ENCODE measurements at places on chromosomes 7 and 10.

DNA sequence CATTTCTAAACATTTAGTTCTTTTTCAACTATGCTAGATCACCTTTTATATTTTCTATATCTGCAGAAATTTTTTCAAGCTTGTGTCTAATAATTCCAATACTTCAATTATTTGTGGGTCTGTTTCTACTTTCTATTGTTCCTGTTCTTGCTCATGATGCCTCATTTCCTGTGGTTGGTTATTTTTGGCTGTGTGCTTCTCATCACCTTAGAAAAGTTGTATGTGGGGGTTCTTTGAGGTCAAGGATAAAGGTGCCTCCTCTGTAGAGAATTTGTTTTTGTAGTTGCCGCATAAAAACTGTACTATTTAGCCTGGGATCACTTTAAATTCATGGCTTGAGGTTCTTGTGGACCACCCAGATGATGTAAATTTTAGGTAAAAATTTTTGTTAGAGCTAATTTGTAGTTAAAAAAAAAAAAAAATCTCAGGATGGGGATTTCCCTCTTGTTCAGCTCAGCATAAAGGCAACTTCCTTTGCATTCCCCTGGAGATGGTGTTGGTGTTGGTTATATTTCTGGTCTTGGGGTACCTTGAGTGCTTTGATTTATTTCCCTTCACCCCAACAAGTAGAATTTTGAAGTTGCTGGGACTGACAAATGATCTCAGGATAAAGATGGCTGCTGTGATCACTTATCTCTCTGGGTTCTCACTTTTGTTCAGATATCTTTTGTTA lies 27.0 kb upstream of the JAZF1 start:
- H3K27ac ChIP-seq, result no peak overlapping the region
- H3K4me3 ChIP-seq, result peak overlapping the region; percentile 14
- peaks cover 4% of the 10 kb centered on the region for H3K36me3 ChIP-seq
- DNase-seq, result peak; percentile 3
- H3K4me1 ChIP-seq, result peaks cover 45% of the 10 kb centered on the region

DNA sequence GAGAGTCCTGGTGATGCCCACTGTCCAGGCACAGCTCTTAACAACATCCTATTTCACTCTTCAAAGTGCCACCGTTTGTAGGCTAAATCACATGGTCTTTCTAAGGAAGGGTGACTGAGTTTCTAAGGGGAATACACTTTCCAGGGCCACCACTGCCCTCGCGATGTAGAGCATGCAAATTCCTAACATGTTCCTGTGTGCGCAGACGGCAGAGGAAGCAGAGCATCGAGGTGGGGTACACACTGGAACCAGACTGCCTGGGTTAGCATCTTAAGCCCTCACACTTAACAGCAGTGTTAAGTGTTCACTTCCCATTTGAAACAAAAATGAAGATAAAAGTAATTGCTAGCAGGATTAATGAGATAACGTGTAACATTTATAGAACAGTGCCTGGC lies 3.0 kb downstream of the VOPP1 start:
- H3K4me1 ChIP-seq, result peaks cover 86% of the 10 kb centered on the region
- DNase-seq, result no peak
- H3K27ac ChIP-seq, result peak overlapping the region; percentile 82
- peak overlapping the region; percentile 99 for H3K4me3 ChIP-seq

- H3K36me3 ChIP-seq, result no peaks in the 10 kb centered on the region
- no peak overlapping the region for H3K27ac ChIP-seq
- no peak overlapping the region for H3K4me3 ChIP-seq
- H3K4me1 ChIP-seq, result no peaks in the 10 kb centered on the region
Observed at GRCh38 chr7:90625562-90625961, 29.4 kb downstream of the CDK14 start.

- H3K27ac ChIP-seq, result peak overlapping the region; percentile 9
- DNase-seq, result no peak
- H3K27me3 ChIP-seq, result no peaks in the 10 kb centered on the region
- H3K36me3 ChIP-seq, result peaks cover 3% of the 10 kb centered on the region
- H3K4me3 ChIP-seq, result no peak overlapping the region
Observed at GRCh38 chr10:92267343-92267742, 23.5 kb downstream of the CPEB3 start.

DNA sequence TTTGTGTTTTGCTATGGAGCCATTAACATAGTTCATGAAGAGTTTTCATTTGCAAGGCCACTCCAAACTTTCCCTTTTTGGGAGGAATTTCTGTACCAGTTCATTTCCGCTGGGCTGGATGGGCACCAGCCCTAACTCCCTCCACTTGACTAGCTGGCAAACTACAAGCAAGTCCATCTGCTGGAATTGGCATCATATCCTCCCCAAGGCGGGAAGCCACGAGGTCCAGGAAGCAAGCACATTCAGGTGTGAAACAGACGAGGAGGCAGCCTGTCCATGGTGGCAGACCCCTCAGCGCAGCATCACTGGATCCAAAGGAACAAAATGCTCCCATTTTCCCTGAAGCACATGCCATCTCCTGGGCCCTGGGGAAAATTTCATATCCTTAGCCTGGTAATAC lies 125.8 kb downstream of the ABLIM1 start:
- peaks cover 21% of the 10 kb centered on the region for H3K4me1 ChIP-seq
- H3K4me3 ChIP-seq, result no peak overlapping the region
- H3K27me3 ChIP-seq, result no peaks in the 10 kb centered on the region
- H3K27ac ChIP-seq, result no peak overlapping the region

GRCh38 chr7:1659696-1660095 lies 10.4 kb upstream of the ELFN1 start:
- no peak overlapping the region for H3K4me3 ChIP-seq
- peaks cover 64% of the 10 kb centered on the region for H3K27me3 ChIP-seq
- no peaks in the 10 kb centered on the region for H3K4me1 ChIP-seq
- DNase-seq, result no peak
- H3K27ac ChIP-seq, result no peak overlapping the region

GRCh38 chr7:107659666-107660065 lies 962 bp upstream of the SLC26A4 start:
- peak overlapping the region; percentile 97 for H3K27ac ChIP-seq
- H3K36me3 ChIP-seq, result peaks cover 2% of the 10 kb centered on the region
- peaks cover 21% of the 10 kb centered on the region for H3K27me3 ChIP-seq
- peak; percentile 69 for DNase-seq
- H3K4me1 ChIP-seq, result peaks cover 38% of the 10 kb centered on the region

GRCh38 chr7:92043098-92043497 lies 91.2 kb downstream of the CYP51A1 start:
- H3K27me3 ChIP-seq, result no peaks in the 10 kb centered on the region
- no peak for DNase-seq
- peaks cover 9% of the 10 kb centered on the region for H3K36me3 ChIP-seq
- no peak overlapping the region for H3K27ac ChIP-seq
- no peak overlapping the region for H3K4me3 ChIP-seq

DNA sequence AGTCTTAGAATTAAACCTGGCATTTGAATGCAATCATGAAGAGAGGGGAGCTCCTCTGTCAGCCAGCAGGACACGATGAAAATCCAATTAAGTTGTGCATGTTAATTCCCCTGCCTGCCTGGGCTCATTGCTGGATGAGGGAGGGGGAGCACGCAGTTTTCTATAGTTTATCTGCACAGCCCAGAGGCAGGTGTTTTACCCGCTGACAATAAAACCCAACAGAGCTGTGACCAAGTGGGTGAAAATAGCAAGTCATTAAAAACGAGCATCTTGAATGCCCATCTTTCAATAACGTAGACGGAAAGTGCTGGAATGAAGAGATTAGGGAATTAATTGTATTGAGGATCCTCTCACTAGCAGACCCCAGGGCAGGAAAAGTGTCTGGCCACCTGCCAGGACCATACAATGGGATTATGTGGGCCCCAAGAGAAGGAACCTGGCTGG lies 100.1 kb upstream of the FAM20C start:
- H3K4me3 ChIP-seq, result no peak overlapping the region
- no peaks in the 10 kb centered on the region for H3K36me3 ChIP-seq
- DNase-seq, result no peak
- H3K4me1 ChIP-seq, result peaks cover 8% of the 10 kb centered on the region
- H3K27me3 ChIP-seq, result no peaks in the 10 kb centered on the region
- H3K27ac ChIP-seq, result no peak overlapping the region

- H3K4me3 ChIP-seq, result no peak overlapping the region
- no peaks in the 10 kb centered on the region for H3K27me3 ChIP-seq
- DNase-seq, result no peak
- no peaks in the 10 kb centered on the region for H3K36me3 ChIP-seq
Observed at GRCh38 chr10:19828278-19829049, 12.2 kb downstream of the PLXDC2 start.

DNA sequence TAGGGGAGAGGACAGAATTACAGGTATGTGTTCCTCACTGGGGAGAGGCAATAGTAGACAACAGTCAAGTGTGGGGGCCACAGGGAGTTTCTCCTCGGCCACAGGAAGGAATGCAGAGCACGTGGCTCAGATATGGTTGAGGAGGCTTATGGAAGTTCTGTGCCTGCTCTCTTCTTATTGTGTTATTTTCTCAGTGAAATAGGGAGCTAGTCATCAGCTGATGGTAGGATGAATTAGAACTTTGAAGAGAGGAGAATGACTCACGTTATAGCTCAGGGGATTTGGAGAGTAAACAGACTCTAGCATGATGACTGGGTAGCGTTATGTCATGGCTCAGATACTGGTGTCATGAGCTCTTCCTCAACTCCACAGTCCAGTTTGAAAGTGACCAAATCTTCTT lies 308.3 kb upstream of the IGFBP3 start:
- no peak overlapping the region for H3K27ac ChIP-seq
- H3K4me3 ChIP-seq, result no peak overlapping the region
- no peaks in the 10 kb centered on the region for H3K4me1 ChIP-seq
- H3K36me3 ChIP-seq, result no peaks in the 10 kb centered on the region
- DNase-seq, result no peak
- no peaks in the 10 kb centered on the region for H3K27me3 ChIP-seq

- no peak overlapping the region for H3K27ac ChIP-seq
- H3K4me3 ChIP-seq, result no peak overlapping the region
- H3K36me3 ChIP-seq, result no peaks in the 10 kb centered on the region
- no peak for DNase-seq
- H3K4me1 ChIP-seq, result peaks cover 8% of the 10 kb centered on the region
Observed at GRCh38 chr7:104901240-104901619, 112.8 kb upstream of the KMT2E start.

DNA sequence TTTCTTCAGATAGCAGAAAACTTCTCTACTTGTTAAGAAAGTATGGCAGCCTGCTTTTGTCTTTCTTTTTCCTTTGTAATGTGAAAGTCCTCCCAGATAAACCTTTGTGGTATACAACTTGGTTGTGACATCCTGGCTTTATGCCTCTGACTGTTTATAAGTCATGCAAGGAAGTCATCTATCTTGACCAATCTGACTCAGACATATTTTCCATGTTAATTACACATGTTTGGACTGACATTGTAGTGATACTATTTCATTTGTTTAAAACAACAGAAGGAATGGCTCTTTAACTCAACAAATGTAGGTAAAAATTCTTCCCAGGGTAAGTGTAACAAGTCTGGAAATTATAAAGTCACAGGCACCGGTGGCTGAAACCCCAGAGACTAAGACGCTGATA lies 341.6 kb upstream of the MEOX2 start:
- DNase-seq, result no peak
- H3K27me3 ChIP-seq, result no peaks in the 10 kb centered on the region
- H3K4me1 ChIP-seq, result no peaks in the 10 kb centered on the region

DNA sequence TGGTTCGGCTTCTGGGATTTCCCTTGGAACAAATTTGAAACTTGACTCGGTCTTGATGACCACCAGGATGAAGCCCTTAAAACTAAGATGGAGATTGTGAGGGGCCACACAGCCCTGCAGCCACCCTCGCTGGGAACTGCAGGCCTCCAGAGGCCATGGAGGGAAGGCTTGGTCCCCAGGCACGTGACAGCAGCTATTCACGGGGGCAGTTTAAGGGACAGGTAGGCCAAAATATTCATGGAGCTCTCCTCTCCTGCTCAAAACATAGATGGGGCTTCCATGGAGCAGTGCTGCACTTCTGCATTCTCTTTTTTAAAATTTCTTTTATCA lies 137.0 kb downstream of the ADCY1 start:
- H3K36me3 ChIP-seq, result no peaks in the 10 kb centered on the region
- H3K27ac ChIP-seq, result no peak overlapping the region
- no peak overlapping the region for H3K4me3 ChIP-seq
- H3K4me1 ChIP-seq, result no peaks in the 10 kb centered on the region
- no peaks in the 10 kb centered on the region for H3K27me3 ChIP-seq

DNA sequence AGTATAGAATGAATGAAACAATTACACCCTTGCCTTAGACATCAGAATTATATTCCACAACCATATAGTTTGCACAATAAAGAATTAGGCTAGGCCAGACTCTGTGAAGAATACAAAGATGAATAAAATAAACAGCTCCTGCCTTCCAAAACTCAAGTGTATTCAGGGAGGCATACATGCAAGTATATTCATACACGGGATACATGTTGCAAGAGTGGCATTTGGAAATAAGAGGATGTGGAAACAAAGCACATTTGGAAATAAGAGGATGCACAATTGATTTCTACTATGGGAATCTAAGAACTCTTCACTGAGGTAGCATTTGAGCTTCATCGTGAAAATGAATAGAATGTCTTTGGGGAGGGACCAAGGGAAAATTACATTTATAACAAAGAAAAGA lies 27.0 kb upstream of the TMEM26 start:
- no peaks in the 10 kb centered on the region for H3K27me3 ChIP-seq
- no peaks in the 10 kb centered on the region for H3K4me1 ChIP-seq
- DNase-seq, result no peak
- H3K27ac ChIP-seq, result no peak overlapping the region
- H3K4me3 ChIP-seq, result no peak overlapping the region

DNA sequence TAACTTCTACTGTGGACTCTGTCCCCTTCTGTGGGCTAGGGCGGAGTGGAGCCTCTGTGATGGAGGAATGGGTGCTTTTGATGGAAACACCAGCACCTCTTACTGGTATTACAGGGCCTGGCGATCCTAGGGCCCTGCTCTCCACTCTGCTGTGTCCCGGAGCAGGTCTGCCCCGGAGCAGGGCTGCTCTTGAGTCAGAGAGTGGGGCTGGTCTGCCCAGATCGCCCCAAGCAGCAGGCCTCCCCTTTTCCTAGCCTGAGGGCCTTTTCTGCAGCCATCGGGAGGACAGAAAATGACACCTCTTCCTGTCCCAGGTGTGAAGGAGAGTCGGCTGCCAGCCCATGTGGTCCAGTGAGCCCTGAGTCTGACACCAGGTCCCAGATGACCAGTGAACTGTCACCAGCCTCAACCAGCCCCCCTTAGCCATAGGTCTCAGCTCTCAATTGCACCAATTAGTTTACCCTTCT lies 1.4 kb downstream of the ZNF282 start:
- peak overlapping the region; percentile 90 for H3K4me3 ChIP-seq
- peaks cover 31% of the 10 kb centered on the region for H3K36me3 ChIP-seq
- H3K27ac ChIP-seq, result peak overlapping the region; percentile 97
- H3K27me3 ChIP-seq, result no peaks in the 10 kb centered on the region

Measured in activated T-cell treated with anti-CD3 and anti-CD28 coated beads, Interleukin-2, amount 50 U/mL, for 72 hours (primary cell).